ENCODE measurements at places on chromosomes 5 and 9. TPM values are rescaled to one million over a fixed set of nuclear protein-coding genes. Genes with fewer than 3 reads are reported as not detected.
A peak's percentile ranks its signal among the peaks of the same experiment; 100 is the strongest.

GRCh38 chr5:39775086-39775796 lies 350.5 kb upstream of the DAB2 start:
- DNase-seq: peak; percentile 31

DNA sequence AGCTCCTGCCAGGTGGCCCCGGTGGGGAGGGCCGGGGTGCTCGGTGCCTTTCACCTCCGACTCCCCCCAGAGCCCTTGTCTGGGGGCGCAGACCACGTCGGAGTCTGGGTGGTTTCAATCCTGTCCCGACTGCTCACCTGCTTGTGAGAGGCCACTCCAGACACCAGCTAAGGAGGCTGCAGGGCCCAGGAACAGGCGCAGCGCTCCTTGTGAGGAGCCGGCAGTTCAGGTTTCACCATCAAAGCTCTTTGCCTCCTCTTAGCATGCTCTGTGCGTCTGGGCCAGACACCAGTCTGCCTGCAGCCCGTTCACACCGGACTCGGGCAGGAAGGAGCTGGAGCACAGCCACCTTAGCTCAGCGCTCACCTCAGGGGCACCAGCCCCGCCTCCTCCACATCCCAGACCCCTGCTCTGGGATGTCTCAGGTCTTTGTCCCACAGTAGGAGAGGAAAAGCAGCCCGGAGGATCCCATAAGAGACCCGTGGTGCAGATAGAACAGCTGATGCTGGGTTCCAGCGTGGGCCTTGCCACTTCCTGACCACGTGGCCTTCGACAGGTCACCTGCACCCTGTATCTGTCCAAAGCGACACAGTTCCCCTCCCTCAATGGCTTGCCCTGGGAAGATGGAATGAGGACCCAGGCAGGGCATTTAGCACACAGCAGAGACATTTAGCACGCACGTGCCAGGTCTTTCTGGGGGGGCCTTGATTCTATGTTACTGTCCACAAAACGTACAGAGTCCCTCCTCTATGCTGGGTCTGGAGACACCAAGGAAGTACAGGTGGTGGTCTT lies 106.2 kb upstream of the LMX1B start:
- no peak for DNase-seq

The SLC9A3 gene
- polyA plus RNA-seq: 0.79 TPM

GRCh38 chr9:128275198-128276007 lies at the start of gene GOLGA2:
TSS of gene GOLGA2 (minus strand) at chr9:128276007. CDS start at chr9:128275976, 31 bp downstream.
- peak; percentile 58 for DNase-seq

The ANXA2R gene
- polyA plus RNA-seq: 10.4 TPM

DNA sequence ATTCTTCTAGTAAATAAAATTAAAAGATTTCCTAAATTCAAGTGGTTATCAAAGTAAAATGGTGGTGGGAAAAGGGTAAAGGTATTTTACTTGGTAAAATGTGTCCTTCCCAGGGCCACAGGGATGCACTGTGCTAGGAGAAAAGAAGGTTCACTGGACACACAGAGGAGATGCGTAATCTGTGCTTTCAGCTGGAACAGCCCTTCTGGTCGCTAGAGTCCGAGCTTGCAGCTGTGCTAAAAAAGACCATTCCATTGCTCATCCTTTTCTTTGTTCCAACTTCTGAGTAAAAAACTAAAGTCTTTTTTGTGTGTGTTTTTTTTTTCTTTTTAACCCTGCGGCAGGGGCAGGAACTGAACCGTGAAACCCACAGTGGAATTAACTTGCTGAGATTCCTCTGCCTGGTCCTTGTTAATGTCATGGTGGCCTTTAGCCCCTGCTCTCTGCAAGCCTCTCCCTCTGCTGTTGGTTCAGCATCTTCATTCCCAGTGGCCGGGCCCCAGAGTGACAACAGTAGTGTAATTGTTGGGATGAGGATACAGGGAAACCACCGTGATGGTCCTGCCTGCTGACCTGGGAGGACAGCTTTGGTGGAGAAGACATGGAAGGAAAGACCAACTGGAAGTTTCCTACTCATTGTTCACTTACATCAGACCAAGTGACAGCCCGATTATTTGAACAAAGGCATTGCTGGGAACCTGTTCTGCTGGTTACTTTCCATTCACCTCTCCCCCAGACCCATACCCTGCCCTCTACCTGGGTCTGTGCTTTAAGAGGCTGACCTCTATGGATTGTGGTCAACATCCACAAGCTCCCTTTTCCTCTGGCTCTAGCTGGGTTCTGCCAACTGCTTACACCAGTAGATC lies 31.9 kb upstream of the FSTL4 start:
- DNase-seq: no peak

DNA sequence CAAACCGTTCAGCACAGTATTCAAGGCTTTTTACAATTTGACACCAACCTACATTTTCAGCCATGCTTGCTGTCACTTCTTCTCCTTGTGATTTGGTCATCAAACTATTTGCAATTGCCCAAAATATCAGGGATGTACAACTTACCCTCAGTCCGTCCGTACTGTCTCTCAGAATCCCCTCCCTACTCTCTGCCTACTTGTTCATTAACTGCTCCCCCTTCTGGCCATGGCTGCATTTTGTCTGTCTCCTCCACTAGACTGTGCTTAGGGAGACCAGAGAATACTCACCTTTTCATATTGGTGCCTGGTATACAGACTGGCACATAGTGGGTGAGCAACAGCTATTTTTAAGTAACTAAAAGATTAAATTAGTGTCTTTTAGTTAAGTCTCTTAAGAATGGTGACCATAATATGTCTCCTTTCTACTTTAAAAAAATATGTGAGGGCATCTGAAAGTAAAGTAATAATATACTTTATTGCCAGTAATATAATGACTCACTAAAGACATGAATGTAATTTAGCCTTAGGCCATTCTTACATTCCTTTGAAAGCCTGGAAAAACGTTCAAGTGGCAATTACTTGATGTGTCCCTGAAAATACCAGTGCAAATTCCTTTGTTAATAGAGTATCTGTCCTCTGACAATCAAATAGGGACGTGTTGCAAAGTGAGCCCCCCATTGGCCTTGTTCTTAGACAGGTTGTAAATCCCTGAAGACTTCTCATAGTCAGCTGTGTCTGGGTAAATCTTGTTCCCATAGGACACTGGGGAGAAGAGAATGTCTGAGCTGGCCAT lies 27.8 kb downstream of the PRLR start:
- peak; percentile 29 for DNase-seq

DNA sequence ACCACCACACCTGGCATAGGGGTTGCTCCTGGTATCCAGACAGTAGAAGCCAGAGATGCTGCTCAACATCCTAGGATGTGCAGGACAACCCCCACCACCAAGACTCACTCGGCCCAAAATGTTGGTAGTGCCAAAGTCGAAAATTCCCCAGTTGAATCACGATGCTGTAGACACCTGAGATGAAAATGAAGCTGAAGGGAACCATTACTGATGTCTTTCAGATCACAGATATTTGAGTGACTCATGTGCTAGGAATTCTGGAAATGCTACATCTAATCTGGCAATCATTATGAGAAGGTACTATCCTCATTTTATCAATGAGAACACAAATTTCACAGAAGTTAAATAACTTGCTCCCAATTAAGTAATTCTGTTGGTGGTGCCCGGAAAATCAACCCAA lies 21.0 kb upstream of the UBE2QL1 start:
- no peak for DNase-seq

The TMC1 gene
- 0.30 TPM for polyA plus RNA-seq

DNA sequence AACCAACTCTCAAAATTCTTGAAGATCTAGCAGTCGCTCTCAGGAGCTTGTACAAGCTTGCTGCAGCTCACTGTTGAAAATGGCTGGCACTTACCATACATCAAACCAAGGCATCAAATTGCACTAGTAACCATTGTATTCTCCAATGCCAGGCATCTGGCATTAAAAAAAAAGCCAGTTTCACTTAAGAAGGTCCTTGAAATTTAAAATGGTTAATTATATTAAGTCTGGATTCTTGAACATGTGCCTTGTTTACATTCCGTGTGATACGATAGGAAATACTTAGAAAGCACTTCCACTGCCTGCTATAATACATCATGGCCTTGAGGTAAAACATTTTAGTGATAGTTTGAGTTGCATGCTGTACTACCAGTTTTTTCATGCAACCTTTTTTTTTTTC lies 300.7 kb downstream of the KDM4C start:
- DNase-seq: no peak

GRCh38 chr5:181133610-181134231 lies 2.8 kb upstream of the OR2V1 start:
- peak; percentile 68 for DNase-seq

DNA sequence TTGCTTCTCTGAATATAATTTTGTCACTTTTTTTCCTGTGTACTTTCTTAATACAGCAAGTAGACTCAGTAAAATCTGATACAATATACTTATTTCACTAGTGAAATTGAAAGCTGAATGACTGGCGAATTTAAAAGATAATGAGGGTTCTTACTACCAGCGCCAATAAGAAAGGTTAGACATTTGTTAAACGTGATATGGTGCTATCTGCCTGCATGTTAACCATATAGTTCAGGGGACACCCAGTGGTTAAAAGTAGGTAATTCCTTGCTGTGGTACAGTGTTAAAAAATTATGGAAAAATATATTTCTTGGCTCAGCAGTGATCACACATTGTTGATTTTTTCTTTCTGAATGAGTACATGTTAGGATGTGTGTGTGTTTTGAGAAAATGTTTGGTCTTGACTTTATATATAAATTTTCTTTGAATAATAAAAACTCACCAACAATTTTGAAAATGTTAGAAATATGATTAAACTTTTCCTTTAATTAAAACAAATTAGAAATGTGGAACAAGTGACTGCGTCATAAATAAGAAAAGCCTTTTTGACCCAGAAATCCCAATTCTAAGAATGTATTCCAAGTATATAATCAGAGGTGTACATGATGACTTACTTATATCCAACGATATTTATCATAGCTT lies 25.8 kb downstream of the CAST start:
- DNase-seq: peak; percentile 81

DNA sequence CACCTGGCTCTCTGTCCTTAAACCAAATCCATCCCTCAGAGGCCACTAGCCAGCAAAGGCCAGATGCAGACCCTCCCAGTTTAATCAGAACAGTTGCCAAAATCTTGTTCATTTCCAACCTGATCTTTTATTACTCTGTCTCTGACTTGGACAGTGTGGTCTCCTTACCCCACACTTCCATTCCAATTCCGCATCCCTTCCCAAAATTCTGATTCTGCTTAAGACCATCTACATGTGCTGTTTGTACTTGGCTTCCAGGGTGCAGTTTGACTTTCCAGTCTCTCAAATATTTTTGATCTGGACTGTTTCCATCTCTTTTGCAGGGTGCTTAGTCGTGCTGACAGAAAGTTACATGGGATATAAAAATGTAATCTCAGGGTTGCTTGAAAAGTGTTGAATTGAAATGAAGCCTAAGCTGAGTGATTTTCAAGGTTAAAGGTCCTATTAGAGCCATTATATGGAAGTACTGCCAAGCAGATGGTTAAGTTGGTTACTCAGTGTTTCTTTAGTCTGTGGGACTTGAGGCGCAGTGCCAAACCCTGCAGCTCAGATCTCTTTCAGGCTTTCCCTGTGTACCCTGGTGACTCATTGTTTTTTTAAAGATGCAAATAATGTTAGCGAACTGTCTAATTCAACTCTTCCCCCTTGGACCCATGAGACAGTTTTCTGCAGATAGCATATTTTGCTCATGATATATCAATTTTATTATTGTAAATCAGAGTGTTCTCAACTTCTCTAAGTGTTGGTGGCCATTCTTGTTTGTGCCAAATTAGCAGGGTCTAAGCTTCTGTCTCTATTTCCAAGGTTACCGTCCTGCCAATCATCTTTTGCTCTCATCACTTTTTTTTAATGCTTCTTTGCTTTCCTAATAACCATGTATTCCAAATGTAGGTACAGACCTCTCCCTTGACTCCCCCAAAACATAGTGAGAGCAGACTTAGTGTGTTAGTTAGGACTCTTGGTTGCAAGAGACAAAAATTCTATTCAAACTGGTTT lies 18.2 kb upstream of the DCP2 start:
- DNase-seq: peak; percentile 96

The RORB gene
- polyA plus RNA-seq: not detected

DNA sequence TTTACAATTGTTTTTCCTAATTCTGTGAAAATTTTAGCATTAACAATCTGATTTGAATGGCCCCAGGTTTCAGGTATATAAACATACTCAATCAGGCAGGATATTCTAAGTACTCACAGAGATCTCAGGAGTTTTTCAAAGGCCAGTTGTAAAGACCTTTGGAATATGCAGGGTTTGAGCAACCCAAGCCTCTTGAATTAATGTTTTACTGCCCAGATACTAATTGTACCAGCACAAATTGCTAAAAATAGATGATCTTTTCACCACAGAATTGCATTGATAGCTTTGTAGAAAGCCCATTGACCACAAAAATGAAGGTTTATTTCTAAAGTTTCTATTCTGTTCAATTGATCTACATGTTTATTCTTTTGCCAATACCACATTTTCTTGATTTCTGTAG lies 186.5 kb downstream of the OSTF1 start:
- no peak for DNase-seq

GRCh38 chr5:1104327-1105006 lies 7.4 kb downstream of the SLC12A7 start:
- no peak for DNase-seq

GRCh38 chr5:76788362-76788761 lies 30.5 kb upstream of the F2RL1 start:
- peak; percentile 64 for DNase-seq

The UNC5A gene
- 0.10 TPM for polyA plus RNA-seq

DNA sequence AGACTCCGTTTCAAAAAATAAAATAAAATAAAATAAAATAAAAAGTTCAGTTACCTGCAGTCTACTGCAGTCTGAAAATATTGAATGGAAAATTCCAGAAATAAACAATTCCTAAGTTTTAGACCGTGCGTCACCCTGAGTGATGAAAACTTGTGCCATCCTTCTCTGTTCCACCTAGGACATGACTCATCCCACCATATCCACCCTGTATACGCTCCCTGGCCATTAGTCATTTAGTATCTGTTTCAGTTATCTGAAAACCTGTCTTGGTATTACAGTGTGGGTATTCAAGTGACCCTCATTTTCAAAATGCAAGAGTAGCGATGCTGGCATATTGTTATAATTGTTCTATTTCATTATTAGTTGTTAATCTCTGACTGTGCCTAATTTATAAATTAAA lies 51.8 kb upstream of the TEX48 start:
- DNase-seq: no peak

DNA sequence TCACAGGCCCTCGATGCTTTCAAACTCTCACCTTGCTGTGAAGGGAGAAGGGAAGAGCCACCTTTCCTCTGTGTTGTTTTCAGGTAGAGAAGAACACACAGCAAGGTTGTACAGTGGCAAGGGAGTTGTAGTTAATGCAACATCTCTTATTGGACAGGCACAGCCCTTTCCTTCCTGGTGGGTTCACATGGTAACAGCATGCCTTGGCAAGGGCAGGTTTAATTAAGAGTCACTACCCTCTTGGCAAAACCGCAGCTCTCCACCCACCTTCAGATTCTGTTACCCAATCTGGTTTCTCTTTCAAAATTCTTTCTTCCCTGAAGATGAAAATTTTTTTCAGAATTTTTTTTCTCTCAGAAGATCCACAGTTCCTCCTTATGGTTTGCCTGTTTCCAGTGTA lies 253.1 kb downstream of the TLR4 start:
- no peak for DNase-seq

The PKD2L2 gene
- not detected for polyA plus RNA-seq

DNA sequence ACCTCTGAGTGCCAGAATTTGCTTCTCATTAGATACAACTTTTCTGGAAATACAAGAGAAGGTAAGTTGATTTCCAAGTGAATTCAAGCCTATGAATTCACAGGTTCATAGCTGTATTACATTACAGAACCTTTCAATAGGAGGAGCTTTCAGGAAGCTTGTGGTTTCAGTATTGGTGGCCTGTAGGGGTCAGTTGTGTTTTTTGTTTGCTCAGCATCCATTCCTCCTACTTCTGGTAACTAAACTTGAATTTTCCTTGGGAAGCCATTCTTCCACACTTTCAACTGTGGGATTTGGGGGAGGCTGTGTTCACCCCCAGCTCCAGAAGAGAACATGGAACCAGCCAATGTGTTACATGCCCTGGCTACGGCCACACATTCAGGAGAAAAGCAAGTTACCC lies 5.6 kb upstream of the CYSTM1 start:
- DNase-seq: peak; percentile 12
